ENCODE measurements at places on chromosomes 4 and X.

DNA sequence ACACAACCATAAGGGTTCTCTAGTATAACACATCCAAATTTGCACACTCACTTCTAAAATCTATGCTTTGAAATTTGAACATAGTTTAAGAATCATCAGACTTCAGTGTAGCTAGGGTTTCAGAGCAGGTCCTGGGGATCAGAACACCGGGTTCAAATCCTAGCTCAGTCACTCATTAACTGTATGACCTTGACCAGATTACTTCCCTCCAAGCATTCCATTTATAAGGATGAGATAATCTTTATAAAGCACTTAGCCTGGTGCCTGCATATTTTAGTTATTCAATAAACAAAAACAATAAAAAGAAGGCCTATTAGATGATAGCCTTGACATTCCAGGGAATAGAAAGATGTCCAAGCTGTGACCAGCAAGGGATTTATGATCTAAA is 4.8 kb upstream of the STBD1 start:
- DNase-seq, result no peak

- DNase-seq, result no peak
Measured at GRCh38 chr4:67051000-67051789, 494.1 kb downstream of the CENPC start.

- no peak for DNase-seq
Measured at GRCh38 chr4:148405161-148405893, 36.9 kb downstream of the NR3C2 start.

GRCh38 chrX:19879735-19880378 is 7.5 kb downstream of the SH3KBP1 start:
- DNase-seq, result no peak

- no peak for DNase-seq
Measured at GRCh38 chr4:187577941-187578480, 417.6 kb upstream of the ZFP42 start.

- DNase-seq, result no peak
Measured at GRCh38 chr4:82560853-82561785, 669 bp downstream of the TMEM150C start.

DNA sequence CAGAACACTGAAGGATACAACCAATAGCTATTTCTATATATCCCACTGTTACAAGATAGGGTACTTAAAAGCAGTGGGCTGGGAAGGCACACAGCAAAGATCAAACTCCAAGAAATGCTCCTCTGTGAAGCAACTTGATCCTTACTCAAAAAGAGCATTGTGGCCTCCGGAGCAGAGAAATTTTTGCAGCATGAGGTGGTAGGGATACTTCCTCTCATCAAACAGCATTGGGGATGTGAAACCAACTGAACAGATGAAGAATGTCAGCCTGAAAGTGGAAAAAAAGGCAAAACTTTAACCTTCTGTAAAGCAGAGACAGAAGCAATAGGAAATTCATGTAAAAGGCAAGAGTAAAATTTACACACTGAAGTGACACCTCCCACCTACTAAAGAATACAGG is 92.2 kb downstream of the HUWE1 start:
- DNase-seq, result no peak

- no peak for DNase-seq
Measured at GRCh38 chr4:148575577-148575976, 133.4 kb upstream of the NR3C2 start.

- DNase-seq, result no peak
Measured at GRCh38 chrX:115713460-115713859, 152.5 kb downstream of the PLS3 start.

DNA sequence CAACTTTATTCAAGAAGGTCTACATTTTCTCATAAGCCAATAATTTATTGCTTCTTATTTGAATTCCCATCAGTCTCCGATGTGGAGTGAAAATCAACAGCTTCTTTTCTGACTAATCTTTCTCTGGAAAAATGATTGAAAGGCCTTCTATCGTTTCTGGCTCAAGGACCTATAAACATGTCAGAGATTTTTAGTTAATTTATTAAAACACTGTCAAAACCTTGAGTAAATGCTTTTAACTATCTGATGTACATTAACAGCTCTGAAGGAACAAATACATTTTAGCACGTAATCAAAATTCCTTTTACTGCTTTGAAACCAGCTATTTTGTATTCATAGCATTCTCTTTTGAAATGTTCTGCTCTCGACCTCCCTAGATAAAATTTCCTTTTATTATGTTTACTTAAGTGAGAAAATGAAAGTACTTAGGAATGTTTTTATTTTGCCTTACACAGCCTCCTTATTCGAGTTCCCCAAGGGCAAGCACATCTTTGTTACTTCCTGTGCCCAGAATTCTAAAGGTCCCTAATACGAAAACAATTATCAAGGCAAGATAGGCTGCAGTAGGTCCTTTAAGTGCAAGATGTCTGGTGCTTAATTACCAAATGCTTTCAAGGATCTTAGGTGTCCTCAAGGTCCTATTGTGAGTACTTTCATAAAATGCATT is 3.1 kb upstream of the ZFX start:
- no peak for DNase-seq

GRCh38 chr4:40564815-40565483 is 64.7 kb downstream of the RBM47 start:
- no peak for DNase-seq

DNA sequence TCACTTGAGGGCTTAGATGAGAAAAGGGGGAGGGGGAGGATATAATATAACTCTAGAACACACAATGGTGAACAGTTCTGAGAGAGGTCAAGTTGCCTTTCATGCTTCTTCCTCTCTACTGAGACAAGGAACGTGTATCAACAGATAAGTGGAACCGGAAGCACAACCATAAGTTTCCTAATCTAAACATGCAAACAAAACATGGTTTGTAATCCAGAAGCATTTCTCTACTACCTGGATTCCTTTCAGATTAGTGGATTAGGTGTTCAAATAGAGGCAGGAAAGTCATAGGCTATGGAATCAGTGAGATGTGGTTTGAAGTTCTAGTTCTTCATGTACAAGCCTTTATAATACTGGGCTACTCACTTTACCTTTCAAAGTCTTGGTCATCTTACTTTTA is 460.6 kb downstream of the IDS start:
- DNase-seq, result no peak

GRCh38 chr4:56655627-56656345 is 25.3 kb downstream of the HOPX start:
- DNase-seq, result no peak

DNA sequence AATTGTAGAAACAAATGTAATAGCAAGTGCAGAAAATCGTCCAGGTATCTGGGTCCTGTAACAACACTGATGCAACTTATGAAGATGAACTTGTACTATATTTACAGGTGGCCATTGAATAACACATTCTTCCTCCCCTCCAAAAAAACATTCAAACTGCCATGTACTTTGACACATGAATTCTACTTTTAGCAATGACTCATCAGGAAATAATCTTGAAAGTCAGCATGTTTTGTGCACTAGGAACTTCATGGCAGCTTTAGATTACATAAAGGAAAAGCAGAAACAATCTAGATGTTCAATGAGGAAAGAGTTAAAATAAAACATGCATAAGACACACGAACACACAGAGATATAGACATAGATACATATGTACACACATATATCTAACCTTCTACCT is 2.5 kb downstream of the PABPC1L2A start:
- no peak for DNase-seq

GRCh38 chrX:3176439-3176820 is 135.2 kb downstream of the ARSF start:
- no peak for DNase-seq

GRCh38 chrX:113741744-113742143 is 842.1 kb upstream of the HTR2C start:
- peak; percentile 43 for DNase-seq

DNA sequence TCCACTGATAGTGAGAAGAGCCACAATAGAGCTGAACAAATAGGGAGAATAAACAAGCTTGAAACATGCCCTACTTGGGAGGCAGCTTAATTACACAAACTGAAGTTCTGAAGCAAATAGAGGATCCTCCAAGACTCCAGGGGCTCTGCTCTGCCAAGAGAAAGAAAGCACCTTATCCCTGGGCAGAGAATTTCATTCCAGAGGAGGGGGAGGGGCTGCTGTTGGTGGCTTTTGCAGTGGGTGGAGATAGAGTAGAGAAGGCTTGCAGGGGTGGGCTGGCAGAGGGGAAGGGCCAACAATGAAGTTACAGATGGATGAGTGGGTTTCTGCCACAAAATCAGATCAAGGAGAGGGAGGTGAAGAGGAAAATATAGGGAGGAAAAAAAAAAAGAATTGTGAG is 1.0 kb upstream of the LPAR4 start:
- no peak for DNase-seq

Data from LNCaP clone FGC (cell line).